A549 treated with DMSO at 1 μM for 4 hours (cell line): ENCODE measurements at places on chromosomes 5 and 9. TPM values are rescaled to one million over a fixed set of nuclear protein-coding genes. Genes with fewer than 3 reads are reported as not detected.

Gene SARDH
- 0.07 to 0.13 TPM (median 0.08 TPM) in 4 of 5 replicates, not detected in the other for total RNA-seq

Gene SEMA6A
- 0.05 to 0.31 TPM (median 0.17 TPM) in 5 replicates for total RNA-seq

Gene PHYKPL
- 6.9 to 10.1 TPM (median 9.4 TPM) in 5 replicates for total RNA-seq

Gene TSLP
- total RNA-seq: not detected in 5 replicates

Gene SLC9A3
- total RNA-seq: 2.1 to 2.8 TPM (median 2.5 TPM) in 5 replicates

Gene IL11RA
- total RNA-seq: 5.6 to 7.6 TPM (median 6.1 TPM) in 5 replicates

Gene FAM151B
- total RNA-seq: 1.3 to 2.2 TPM (median 1.9 TPM) in 5 replicates

Gene TSSK1B
- total RNA-seq: not detected in 5 replicates

Gene SPATA31D4
- not detected in 5 replicates for total RNA-seq

Gene ENTREP1
- 0.39 to 0.58 TPM (median 0.48 TPM) in 5 replicates for total RNA-seq

Gene FBXL17
- total RNA-seq: 6.4 to 8.9 TPM (median 7.8 TPM) in 5 replicates

Gene SUSD3
- 0.26 to 0.79 TPM (median 0.58 TPM) in 5 replicates for total RNA-seq

Gene PHAX
- total RNA-seq: 53.1 to 63.2 TPM (median 55.8 TPM) in 5 replicates
